ENCODE measurements at places on chromosomes 7 and 10.

- DNase-seq: no peak
Measured at GRCh38 chr7:28988091-28988490, 30.0 kb upstream of the TRIL start.

DNA sequence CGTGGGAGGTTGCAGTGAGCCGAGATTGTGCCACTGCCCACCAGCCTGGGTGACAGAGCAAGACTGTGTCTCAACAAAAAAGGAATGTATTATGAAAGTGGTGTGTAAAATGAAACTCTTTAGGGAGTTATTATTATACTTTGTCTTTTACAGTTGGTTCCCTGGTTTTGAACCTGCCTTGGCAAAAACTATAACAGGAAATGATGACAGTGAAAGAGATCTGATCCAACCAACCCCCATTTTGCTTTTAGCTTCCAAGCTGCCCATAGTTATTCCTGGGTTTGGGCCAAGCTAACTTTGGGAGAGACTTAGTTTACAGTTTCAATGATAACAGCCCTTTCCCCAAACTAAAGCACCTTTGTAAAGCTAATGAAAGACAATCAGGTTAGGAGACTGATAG lies 34.1 kb upstream of the NMT2 start:
- no peak for DNase-seq

DNA sequence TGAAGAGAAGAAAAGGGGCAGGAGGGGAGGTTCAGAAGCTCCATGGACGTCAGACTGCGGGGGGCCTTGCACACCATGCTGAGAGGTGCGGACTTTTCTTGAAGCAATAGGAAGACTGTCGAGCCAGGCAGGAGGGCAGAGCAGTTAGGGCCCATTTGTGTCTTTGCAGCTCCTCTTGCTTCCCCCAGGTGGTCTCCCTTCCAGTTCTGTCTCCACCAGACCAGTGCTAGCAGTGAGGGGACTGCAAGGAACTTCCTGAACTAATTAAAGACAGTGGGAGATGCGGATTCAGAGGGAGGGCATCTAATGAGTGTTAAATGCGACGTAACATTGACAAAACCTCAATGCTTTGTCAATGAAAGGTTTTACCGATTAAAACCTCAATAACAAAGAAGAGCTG lies 225.4 kb downstream of the USP6NL start:
- DNase-seq: no peak

- no peak for DNase-seq
Measured at GRCh38 chr10:54797636-54798321, 3.3 kb downstream of the PCDH15 start.

DNA sequence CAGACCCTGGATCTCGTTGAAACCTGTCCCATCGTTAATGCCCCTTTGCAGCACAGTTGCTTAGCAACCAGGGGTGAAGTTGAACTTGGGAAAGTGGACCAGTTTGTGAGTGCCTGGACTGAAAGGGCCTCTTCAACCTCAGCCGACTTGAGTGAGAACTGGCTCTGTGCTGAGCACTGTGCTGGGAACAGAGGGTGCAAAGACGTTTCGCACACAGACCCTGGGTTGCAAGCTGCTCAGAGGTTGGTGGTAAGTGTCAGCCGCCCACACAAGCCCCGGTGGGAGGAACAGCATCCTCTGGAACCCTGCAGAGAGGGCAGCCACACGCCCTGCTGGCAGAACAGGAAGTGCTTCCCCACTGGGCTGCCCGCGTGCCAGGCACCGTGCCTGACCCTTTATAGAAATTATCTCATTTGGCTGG lies 89.2 kb downstream of the CARD11 start:
- no peak for DNase-seq

- DNase-seq: no peak
Measured at GRCh38 chr7:83486957-83487356, 162.0 kb downstream of the SEMA3E start.

GRCh38 chr10:44776181-44776580 lies 135.0 kb upstream of the TMEM72 start:
- DNase-seq: no peak

DNA sequence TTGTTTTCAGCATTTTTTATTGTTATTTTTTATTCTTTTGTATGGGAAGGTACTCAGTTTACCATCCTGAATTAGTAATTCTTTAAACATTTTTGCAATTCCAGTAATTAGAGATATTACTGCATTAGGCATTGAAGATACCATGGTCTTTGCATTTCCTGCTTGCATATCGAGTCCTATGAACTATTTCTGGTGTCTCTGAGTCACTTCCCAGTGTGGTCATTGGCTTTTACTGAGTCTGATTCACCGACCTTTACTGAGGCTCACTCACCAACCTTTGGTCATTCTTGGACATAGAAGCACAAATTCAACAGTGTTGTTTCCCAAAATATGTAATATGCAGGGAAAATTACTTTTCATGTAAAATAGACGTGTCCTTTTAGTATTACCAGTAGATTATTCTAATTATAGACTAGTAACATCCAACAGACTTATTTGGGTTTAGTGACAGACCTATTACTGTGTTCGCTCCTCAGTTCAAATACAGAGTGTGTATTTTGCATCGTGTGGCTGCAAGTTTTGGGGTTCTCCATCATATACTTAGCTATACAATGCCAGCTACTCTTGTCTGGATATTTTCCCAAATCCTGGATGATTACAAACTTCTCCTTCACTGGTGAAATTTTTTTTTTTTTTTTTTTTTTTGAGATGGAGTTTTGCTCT lies 180.7 kb upstream of the PRSS1 start:
- DNase-seq: no peak

GRCh38 chr7:66301737-66302136 lies 96.6 kb downstream of the TPST1 start:
- DNase-seq: no peak

DNA sequence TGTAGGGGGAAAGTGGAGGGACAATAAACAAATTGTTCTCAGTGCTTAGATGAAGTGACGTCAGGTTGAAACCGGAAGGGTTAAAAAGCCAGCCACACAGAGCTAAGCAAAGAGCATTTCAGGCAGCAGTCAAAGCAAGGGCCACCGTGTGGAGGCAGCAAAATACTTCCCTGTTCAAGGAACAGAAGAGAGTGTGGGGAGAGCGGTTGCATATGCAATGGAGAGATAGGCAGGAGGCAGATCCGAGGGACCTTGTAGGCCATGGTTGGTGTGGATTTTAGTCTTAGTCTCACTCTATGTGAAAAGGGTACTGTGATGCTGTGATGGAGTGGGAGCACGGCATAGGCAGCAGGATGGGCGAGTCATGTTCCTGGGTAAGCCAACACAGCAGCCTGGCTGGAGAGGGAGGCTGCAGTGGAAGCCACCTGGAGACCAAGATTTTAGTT lies 3.8 kb upstream of the STN1 start:
- DNase-seq: no peak

GRCh38 chr10:124168991-124169802 lies 75.8 kb upstream of the CHST15 start:
- DNase-seq: no peak

GRCh38 chr10:3850999-3851937 lies 66.3 kb upstream of the KLF6 start:
- no peak for DNase-seq

GRCh38 chr7:158568974-158569857 lies 18.4 kb downstream of the PTPRN2 start:
- no peak for DNase-seq

GRCh38 chr10:11204351-11204942 lies 186.8 kb downstream of the CELF2 start:
- DNase-seq: no peak

DNA sequence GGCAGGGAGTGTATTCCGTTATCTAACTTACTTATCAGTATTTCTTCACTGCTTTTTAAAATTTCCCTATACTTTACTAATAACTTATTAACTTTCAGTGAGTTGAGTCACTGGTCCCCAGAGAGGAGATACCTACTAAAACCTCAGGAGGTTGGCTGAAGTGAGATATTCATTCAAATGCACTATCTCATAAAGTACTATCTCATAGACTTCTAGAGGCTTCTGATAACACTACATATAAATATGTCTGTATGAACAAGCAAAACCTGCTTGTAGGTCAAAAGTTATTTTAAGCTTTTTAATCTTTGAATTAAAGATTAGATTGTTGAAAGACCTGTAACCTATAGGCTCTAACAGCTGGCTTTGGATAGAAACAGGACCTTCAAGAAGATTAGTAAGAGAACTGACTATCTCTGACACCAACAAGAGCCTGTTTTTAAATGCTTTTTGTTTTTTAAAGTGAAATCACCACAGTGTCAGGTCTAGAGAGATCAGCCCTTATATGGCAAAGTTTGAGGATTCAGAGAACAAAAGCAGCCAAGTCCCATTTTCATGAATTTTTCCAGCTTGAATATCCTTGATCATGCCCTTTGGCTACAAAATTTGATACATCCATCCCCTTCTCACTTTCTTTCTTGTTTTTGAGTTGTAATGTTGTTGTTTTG lies 242.2 kb downstream of the ARL4A start:
- DNase-seq: no peak

- DNase-seq: no peak
Measured at GRCh38 chr10:83122336-83122735, 1017.0 kb upstream of the GHITM start.

- DNase-seq: no peak
Measured at GRCh38 chr10:33247221-33247922, 87.1 kb downstream of the NRP1 start.

- DNase-seq: no peak
Measured at GRCh38 chr7:5390918-5391317, 32.7 kb downstream of the TNRC18 start.

GRCh38 chr10:14129770-14130169 lies 201.0 kb downstream of the FRMD4A start:
- no peak for DNase-seq

DNA sequence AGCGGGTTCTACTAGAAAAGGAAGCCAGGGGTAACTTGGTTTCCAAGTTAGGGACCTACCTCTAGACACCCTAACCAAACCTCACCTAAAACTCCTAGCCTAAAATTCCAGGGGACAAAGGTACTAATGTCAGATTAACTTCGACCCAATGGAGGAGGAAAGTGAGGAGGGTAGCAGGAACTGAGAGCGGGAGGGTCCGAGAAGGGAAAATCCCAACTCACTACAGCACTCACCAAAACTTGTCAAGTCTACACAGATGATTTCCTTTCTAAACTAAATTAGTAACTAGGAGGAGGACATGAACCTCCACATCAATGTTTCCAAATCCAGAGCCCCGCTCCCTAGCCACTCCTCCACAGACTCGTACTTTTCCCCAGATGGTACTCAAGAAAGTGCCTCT lies 22.6 kb downstream of the CHCHD3 start:
- no peak for DNase-seq

- DNase-seq: no peak
Measured at GRCh38 chr10:1782841-1783240, 45.5 kb upstream of the ADARB2 start.

- DNase-seq: no peak
Measured at GRCh38 chr10:96833220-96834001, 1.3 kb downstream of the LCOR start.

- DNase-seq: no peak
Measured at GRCh38 chr10:101287997-101288635, 58.9 kb upstream of the LBX1 start.

DNA sequence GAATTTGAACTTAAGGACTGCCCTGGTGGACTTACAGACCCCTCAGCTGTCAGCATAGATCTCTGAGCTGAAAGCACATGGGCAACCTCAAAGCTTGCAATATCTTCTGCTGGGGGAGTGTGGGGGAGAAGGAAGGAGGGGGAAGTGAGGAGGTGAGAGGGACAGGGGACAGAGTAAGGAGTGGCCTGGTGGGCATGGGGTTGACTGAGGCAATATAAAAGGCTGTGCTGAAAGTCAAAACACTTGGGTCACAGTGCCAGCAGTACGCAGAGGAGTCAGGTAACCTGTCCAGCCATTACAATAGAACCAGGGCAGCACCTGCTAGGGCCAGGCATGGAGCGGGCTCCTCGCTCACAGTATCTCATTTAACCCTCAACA lies 43.2 kb downstream of the PPP1R3C start:
- no peak for DNase-seq

GRCh38 chr7:86760236-86760635 lies 116.5 kb downstream of the GRM3 start:
- DNase-seq: no peak

- DNase-seq: no peak
Measured at GRCh38 chr10:43042503-43043341, 34.1 kb upstream of the RET start.

DNA sequence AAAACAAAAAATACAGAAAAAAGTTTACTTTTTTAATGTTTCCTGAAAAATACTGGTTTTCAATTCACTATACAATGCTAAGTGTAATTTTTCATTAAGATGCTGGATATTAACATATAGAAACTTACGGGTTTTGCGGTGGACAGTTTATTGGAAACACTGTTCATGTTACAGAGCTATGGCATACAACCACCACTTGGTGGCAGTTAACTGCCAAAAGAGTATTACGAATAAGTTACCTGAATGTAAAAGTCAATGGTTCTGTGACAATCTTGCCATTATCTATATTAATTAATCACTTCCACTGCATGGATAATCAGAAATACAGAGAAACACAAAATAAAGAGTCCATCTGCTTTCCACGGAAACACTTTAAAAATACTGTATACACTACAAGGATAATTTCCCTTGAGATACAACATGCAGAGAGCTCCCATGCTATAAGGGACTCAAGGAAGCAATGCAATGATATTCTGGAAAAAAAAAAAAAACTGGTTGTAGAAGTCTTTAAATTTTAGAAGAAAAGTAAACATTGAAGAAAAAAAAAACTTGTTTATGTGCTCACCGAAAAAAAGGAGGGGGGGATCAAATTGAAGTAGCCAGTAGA lies 97.0 kb downstream of the TPK1 start:
- DNase-seq: no peak

GRCh38 chr10:78780551-78780961 lies 288.2 kb upstream of the ZMIZ1 start:
- DNase-seq: no peak

DNA sequence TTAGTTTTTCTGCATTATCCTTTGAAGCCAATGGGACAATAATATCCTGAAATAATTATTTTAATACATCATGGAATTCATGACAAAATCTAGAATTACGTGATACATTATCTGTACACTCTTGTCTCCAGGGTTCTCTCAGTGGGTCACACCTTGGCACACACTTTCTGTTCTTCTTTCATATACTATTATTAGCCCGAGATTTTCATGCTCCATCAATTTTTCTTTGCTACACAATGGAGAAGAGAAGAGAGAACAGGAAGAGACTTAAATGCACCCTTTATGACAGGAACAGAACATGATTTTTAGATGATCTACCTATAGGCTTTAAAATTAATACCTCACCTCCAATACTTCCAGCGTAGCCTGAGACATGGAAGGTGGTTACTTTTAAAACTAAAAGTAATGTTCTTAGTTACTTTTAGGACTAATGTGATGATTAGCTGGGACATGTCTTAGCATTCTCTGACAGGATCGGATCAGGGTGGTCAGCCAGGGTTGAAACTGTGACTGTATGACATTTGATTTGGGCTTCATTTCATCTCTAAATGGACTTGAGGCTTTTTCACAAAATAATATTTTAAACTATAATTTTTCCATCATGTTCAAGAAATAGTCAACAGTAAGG lies 148.2 kb upstream of the WNT16 start:
- DNase-seq: no peak

GRCh38 chr10:124886195-124886594 lies 55.7 kb upstream of the ZRANB1 start:
- no peak for DNase-seq

- DNase-seq: no peak
Measured at GRCh38 chr7:158411232-158411950, 176.2 kb downstream of the PTPRN2 start.

GRCh38 chr10:128570319-128570995 lies 444.2 kb upstream of the MKI67 start:
- DNase-seq: no peak

All from stimulated activated CD4-positive, alpha-beta T cell treated with anti-CD3 and anti-CD28 coated beads, Interleukin-12 subunit alpha, Interleukin-12 subunit beta, amount 100 ng/mL, for 48 hours (primary cell).